ENCODE measurements at places on chromosomes 2 and 18. TPM values are rescaled to one million over a fixed set of nuclear protein-coding genes. Genes with fewer than 3 reads are reported as not detected.

The DAW1 gene
- total RNA-seq, result 3.1 TPM

The ARHGEF4 gene
- total RNA-seq, result 7.5 TPM

The TSPYL6 gene
- total RNA-seq, result not detected

The ASPRV1 gene
- 0.37 TPM for total RNA-seq

The GREB1L gene
- total RNA-seq, result 2.3 TPM

The NOP58 gene
- 129 TPM for total RNA-seq

The ASB18 gene
- not detected for total RNA-seq

The INPP5D gene
- 0.49 TPM for total RNA-seq

The GPD2 gene
- total RNA-seq, result 26.4 TPM

The NDUFV2 gene
- 117 TPM for total RNA-seq

The SERPINB11 gene
- total RNA-seq, result not detected

The TDRD15 gene
- not detected for total RNA-seq

The IL1RN gene
- 0.42 TPM for total RNA-seq

The BOLL gene
- total RNA-seq, result not detected

The PPP4R3B gene
- total RNA-seq, result 33.1 TPM

The ATG16L1 gene
- total RNA-seq, result 47.5 TPM

The FAM237A gene
- not detected for total RNA-seq

The SYT4 gene
- not detected for total RNA-seq

The NT5DC4 gene
- not detected for total RNA-seq

The MAP3K19 gene
- not detected for total RNA-seq

The TANC1 gene
- 7.3 TPM for total RNA-seq

The MATN3 gene
- 12.3 TPM for total RNA-seq

The ARHGAP15 gene
- not detected for total RNA-seq

The LIMS3 gene
- total RNA-seq, result not detected

The TSGA10 gene
- 5.1 TPM for total RNA-seq

The SRD5A2 gene
- not detected for total RNA-seq

The SPAG16 gene
- total RNA-seq, result 16.5 TPM

The CDK15 gene
- not detected for total RNA-seq

The CPSF3 gene
- 55.6 TPM for total RNA-seq

The SLC9A4 gene
- total RNA-seq, result not detected

The MAP3K20 gene
- total RNA-seq, result 31.0 TPM

The DSG1 gene
- total RNA-seq, result not detected

The MOGAT1 gene
- total RNA-seq, result not detected

The RAD51AP2 gene
- total RNA-seq, result not detected

The RNU2-63P gene
- total RNA-seq, result not detected

The FABP1 gene
- total RNA-seq, result not detected

The PCARE gene
- not detected for total RNA-seq

The PROKR1 gene
- not detected for total RNA-seq

The MAP2 gene
- total RNA-seq, result 0.44 TPM

The HTR2B gene
- 0.09 TPM for total RNA-seq

The NEURL3 gene
- 1.7 TPM for total RNA-seq

The FKBP7 gene
- total RNA-seq, result 14.2 TPM

The CYRIA gene
- total RNA-seq, result 0.26 TPM

The ASTL gene
- total RNA-seq, result not detected

The CYP20A1 gene
- total RNA-seq, result 8.1 TPM

The RAB17 gene
- total RNA-seq, result 0.12 TPM

Data from A549 treated with CpdA at 1 μM for 4 hours (cell line).